ENCODE measurements at places on chromosomes 13 and 19.

- DNase-seq: no peak
Observed at GRCh38 chr19:27672309-27673047, 1540.5 kb downstream of the UQCRFS1 start.

DNA sequence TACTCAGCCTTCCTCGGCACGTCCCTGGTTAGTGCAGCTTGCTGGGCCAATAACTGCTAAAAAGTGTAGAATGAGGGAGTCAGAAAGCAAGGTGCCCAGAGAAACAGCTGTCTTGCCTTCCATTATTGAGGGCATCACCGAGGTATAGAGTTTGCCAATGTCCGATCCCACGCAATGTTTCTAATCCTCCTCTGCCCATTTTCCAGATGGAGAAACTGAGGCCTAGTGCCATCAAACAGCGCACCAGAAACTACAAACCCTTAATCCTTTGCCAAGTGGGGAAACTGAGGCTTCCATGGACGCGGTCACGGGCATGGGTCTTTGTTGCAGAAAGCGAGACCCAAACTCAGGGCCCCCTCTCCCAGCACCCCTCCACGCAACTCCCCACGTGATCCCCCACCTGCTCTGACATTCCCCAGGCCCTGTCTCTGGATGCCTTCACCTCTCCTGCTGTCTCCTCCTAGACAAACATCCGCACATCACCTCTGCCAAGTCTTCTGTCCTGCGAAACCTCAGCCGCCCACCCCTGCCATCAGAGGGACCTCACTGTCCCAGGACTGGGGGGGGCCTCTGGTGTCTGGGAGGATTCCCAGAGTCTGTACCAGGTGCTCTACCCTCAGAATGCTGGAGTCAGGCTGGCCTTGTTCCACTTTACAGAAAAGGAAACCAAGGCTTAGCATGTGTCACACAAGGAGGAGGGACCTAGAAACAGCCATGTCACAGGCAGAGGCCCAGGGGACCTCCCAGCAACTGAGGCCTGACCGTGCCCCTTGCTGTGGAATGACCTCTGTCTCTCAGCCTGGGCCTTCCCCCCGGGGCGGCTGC is 930 bp upstream of the PDE4C start:
- no peak for DNase-seq

DNA sequence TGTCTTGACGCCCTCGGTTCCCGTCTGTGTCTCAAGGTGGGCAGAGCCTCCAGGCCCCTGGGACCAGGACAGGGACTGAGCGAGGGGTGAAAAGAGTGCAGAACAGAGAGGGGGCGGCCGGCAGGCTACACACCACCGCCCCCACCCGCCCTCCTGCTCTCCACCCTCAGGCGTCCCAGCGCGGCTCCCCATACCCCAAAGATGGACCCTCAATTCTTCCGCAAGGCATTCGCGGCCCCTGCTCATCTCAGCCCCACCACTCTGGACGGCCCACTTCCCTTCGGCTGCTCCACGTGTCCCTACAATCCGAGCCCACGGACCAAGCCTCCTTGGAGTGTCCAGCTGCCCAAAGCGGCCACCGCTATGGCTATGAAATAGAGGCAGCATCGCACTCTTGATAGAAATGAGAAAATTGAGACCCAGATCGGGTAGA is 1.8 kb downstream of the KLF16 start:
- no peak for DNase-seq

DNA sequence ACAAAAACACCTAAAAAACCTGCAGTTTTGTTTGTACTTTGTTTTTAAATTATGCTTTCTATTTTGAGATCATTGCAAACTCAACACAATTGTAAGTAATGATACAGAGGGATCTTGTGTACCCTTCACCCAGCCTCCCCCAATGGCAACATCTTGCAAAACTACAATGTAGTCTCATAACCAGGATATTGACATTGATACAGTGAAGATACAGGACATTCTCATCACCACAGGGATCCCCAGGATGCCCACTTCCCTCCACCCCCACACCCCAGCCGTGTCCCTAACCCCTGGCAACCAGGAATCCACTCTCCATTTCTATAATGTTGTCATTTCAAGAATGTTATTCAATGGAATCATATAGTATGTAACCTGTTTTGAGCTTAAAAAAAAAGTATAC is 10.3 kb upstream of the C5AR2 start:
- no peak for DNase-seq

- DNase-seq: no peak
Observed at GRCh38 chr13:91185294-91185863, 162.1 kb upstream of the MIR17HG start.

GRCh38 chr13:102003848-102004570 is 397.8 kb downstream of the FGF14 start:
- no peak for DNase-seq

- no peak for DNase-seq
Observed at GRCh38 chr19:10143681-10144080, 24.0 kb upstream of the EIF3G start.

- DNase-seq: no peak
Observed at GRCh38 chr13:20401931-20402856, 123.5 kb downstream of the CRYL1 start.

DNA sequence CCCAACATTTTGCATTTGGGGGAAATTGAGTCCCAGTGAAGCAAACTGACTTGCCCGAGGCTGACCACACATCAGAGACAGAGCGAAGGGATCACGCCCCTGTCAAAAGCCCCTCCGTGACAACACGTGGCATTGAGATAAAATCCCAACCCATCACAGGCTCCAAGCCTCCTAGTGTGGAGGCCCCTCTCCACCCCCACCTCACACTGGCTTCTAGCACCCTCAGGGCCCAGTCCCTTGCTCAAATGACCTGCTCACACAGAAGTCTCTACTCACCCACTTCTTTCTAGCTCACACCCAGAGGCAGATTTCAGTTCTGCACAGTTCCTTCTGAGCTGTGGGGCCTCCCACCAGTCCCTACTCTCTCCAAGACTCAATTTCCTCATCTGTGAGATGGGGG is 10.3 kb downstream of the HPN start:
- DNase-seq: no peak

DNA sequence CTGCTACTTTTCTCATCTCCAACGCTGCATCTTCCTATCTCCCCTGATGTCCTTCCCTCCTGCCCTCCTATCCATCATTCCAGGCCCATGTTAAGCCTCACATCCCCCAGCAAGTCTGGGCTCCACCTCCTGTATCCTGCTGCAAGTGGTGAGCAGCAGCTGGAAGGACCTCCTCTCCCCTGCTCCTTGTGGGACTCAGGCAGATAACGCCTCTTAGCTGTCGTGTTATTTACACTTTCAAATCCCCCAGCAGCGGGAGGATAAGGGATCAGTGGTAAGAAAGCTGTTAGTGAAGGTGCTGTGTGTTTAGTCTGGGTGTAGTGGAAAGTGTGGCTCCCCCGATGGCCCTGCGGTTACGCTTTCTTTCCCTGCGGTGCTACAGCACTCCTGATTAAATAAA is 211.9 kb downstream of the ZNF536 start:
- DNase-seq: no peak

DNA sequence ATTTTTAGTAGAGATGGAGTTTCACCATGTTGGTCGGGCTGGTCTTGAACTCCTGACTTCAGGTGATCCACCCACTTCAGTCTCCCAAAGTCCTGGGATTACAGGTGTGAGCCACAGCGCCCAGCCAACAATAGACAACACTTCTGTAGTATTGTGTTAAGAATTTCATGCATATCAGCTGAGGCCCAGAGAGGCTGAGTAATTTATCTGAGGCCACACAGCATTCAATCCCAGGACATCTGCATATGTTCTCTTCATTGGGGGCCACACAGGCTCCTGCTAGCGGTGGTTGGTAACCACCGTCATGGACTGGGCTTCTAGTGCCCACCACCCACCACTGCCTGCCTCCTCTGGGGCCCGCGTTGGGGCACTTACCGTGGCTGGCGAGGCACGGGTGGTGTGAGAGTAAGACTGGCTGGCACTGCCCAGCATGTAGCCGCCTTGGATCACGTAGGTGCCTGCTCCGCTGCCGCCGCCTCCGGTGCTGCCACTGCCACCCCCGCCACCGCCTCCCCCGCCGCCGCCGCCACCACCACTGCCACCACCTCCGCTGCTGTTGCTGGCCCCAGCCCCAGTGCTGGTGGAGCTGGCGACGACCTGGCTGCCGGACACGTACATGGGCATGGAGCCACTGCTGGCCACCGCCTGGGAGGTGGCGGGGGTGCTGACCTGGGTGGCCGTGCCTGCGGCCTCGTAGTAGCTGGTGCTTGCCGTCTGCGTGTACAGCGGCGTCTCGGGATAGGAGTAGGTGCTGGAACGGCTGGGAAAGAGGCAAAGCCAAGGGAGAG is 20.3 kb downstream of the DCAF15 start:
- DNase-seq: no peak

- DNase-seq: no peak
Observed at GRCh38 chr13:81498969-81499368, 1158.0 kb upstream of the SPRY2 start.

DNA sequence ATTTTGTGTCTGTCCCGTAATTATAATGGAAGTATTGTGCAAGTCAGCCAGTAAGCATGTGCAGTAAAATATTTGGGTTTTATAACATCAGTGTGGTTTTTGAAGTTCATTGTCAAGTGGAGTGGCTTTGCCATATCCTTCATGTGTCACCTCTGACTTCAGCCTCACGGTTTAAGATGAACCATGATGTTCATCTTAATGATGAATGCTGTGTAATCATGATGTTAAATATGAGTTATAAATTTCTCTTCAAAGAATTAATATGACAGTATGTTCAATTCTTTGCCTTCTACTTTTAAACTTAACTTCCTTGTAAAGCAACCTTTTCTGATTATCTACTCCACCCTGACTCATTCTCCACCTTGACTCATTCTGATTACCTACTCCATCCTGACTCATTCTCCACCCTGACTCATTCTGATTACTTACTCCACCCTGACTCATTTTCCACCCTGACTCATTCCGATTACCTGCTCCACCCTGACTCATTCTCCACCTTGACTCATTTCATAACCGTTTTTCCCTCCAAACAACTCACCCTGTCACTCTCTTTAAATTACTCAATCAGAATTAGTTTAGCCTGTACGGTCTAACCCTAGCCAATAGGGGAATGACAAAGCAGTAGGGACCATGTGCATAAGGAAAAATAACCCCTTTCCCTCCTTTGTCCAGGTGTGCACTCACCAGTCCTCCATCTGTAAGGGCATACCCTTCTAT is 50.3 kb upstream of the ANKRD10 start:
- DNase-seq: no peak

DNA sequence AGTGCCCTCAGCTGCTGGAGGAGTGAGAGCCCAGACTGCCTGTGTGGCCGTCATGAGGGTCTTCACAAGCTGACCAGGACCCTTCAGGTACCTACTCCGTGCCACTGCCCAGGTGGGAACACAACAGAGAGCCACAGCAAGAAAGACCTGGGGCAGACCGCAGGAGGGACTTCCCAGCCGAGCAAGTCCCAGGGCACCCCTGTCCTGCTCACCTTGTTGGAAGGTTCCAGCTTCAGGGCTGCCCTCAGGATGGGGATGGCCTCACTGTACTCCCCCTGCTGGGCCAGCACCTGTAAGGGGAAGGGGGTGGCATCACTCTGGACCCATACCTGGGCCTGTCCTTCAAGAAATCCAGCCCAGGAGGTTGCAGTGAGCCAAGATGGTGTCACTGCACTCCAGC is 10.3 kb downstream of the FKBP8 start:
- no peak for DNase-seq

DNA sequence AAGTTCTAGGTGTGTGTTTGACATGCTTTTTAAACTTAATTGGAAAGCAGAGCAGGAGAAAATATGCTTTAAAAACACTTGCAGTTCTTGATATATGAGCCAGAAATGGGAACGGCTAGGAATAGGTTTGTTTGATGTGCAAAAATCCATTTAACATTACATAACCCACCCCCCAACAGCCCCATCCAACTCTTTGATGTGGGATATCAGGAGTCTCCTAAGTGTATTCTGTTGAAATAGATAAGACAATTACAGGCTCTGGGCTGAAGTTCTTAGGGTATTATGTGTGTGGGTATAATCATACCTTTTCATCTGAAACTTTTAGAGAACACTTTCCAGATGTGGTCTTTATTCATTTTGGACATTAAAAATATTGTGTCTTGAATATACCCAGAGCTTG is 240.4 kb upstream of the CSNK1A1L start:
- DNase-seq: no peak

DNA sequence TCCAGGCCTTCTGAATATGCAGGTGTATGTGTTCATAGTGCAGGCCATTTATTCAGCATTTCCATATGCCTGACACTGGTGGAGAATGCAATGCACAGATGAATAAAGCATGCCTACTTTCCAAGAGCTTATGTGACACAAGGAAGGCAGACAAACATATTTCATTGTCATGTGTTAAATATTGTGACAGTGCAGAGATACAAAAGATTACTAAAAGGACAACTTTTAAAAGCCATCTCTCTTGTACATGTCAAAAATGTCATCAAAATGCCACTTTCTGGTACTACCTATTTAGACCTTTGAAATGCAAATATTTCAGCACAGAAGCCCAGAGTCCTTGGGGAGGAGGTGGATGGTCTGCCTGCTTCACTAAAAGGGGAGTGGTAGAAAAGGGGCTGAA is 254.5 kb downstream of the FGF14 start:
- no peak for DNase-seq

- DNase-seq: no peak
Observed at GRCh38 chr19:41548954-41549688, 26.8 kb upstream of the CEACAM21 start.

DNA sequence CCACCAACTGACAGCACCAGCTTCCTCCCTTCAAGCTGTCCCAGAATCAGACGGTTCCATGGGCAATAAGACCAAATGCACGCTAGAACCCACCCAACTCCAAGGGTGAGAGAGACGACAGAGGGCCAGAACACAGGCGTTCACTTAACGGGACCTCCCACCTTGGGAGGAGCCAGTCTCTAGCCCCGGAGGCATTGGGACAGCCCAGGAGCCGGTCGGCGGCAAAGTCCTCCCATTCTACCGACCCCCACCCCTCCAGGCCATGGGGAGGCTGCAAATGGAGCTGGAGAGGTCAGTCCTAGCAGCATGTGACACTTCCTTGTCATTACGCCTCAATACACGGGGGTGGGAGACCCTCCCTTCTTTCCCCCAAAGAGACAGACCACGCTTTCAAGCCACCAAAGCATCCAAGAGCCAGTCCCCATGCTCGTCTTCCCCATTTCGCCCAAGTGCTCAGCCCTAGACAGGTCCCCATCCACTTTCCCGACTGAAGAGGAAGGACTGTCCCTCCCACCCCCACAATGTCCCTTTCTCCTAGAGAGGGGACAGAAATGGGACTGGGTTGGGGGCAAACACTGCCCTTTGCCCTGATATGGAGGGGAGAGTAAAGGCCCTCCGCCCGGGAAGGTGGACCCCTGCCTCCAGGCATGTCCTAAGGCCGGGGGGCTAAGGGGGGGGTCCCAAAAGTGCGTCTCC is 964 bp downstream of the KHSRP start:
- DNase-seq: no peak

- DNase-seq: no peak
Observed at GRCh38 chr13:77358001-77358400, 31.1 kb upstream of the MYCBP2 start.

- DNase-seq: no peak
Observed at GRCh38 chr19:3178377-3178972, at the start of gene S1PR4. S1PR4 (plus strand) TSS chr19:3178769; CDS start chr19:3178793, 24 bp downstream.

- DNase-seq: no peak
Observed at GRCh38 chr19:2641332-2641698, 61.2 kb downstream of the GNG7 start.

GRCh38 chr19:2512523-2513431 is 36.9 kb downstream of the GADD45B start:
- no peak for DNase-seq

GRCh38 chr13:35675651-35676050 is 199.2 kb upstream of the MAB21L1 start:
- no peak for DNase-seq

Measured in iPS DF 6.9 (cell line).